ENCODE measurements at places on chromosomes 3 and 15.

GRCh38 chr15:63503739-63504246 is 600 bp upstream of the USP3 start:
- peak; percentile 55 for DNase-seq

- no peak for DNase-seq
Measured at GRCh38 chr15:37086521-37086920, 13.8 kb downstream of the MEIS2 start.

GRCh38 chr3:186759231-186759930 is 24.0 kb upstream of the EIF4A2 start:
- no peak for DNase-seq

- DNase-seq = no peak
Measured at GRCh38 chr3:69665026-69665737, 74.1 kb upstream of the MITF start.

GRCh38 chr15:72235298-72235697 is 4.3 kb upstream of the PKM start:
- no peak for DNase-seq

Data from muscle of arm (tissue), 14 donors.